Choroid plexus epithelial cell (primary cell): ENCODE measurements at places on chromosomes 5 and 9.
A peak's percentile ranks its signal among the peaks of the same experiment; 100 is the strongest.

GRCh38 chr5:12399868-12400267 lies 495.6 kb upstream of the CTNND2 start:
- no peak for DNase-seq

GRCh38 chr9:116656977-116657376 lies 30.1 kb upstream of the TRIM32 start:
- no peak for DNase-seq

DNA sequence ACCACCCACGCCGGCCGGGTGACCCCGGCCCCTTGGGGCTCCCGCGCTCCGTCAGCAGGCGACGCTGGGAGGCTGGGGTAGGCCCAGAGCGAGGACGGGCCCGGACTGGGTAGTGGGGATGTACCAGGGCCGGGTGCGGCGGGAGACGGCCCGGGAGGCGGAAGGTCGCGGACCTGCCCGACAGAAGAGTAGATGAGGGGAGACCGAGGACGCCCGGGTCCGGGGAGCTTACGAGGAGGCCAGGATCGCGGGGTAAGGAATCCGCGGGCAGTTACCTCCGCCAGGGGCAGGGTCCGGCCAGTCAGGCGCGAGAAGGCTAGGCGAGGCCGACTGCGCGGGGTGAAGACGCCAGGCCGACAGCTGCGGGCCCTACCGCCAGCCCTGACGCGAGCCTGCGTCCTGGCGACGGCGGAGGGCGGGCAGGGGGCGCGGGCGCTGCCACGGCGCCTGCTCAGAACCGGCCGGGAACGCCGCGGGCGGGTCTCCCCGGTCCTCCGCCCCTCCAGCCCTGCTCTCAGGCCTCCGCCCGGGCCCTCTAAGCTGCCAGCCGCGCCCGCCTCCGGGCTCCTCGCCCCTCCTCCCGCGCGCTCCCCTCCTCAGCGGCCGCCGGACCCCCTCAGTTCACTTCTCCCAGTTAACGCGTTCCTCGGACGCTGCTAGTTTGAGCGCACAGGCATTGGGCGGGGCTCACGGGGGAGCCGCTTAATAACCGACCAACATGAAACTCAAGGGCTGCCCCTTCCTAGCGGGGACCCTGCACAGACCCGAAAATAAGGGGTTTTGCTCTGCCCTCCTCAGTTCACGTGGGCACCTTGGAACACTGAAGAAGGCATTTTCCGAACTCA lies at the start of gene CPLANE1:
Gene CPLANE1 (minus strand): TSS at position 407 of the 845 bp plus-strand sequence. CDS start 1,678 bp downstream, outside the sequence.
- peak; percentile 84 for DNase-seq

DNA sequence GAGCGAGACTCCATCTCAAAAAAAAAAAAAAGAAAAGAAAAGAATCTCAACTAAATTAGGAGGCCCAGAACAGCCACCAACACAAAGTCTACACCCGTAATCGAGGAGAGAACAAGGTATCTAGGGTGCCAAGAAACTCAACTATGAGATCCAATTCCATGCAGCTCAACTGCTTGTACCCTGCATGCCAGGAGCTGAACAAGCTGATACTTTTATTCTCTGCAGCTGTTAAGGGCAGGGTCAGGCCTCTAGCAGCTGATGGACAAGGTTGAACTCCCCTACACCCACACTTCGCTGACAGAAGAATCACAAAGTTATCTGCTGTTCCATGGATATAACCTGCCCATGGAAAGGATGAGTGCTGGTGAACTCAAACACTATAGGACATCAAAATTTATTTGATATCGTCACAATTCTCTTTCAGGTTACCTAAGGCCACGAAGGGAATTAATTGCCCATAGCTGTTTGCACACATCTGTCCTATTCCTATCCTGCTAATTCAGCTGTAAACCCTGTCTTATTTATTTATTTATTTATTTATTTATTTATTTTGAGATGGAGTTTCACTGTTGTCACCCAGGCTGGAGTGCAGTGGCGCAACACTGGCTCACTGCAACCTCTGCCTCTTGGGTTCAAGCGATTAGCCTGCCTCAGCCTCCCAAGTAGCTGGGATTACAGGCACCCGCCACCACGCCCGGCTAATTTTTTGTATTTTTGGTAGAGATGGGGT lies 20.7 kb downstream of the UBAP2 start:
- DNase-seq = no peak

- DNase-seq = peak; percentile 65
Observed at GRCh38 chr5:76715736-76716455, at the start of gene F2R. TSS of gene F2R (plus strand) at chr5:76716126. CDS start at chr5:76716308, 182 bp downstream.

DNA sequence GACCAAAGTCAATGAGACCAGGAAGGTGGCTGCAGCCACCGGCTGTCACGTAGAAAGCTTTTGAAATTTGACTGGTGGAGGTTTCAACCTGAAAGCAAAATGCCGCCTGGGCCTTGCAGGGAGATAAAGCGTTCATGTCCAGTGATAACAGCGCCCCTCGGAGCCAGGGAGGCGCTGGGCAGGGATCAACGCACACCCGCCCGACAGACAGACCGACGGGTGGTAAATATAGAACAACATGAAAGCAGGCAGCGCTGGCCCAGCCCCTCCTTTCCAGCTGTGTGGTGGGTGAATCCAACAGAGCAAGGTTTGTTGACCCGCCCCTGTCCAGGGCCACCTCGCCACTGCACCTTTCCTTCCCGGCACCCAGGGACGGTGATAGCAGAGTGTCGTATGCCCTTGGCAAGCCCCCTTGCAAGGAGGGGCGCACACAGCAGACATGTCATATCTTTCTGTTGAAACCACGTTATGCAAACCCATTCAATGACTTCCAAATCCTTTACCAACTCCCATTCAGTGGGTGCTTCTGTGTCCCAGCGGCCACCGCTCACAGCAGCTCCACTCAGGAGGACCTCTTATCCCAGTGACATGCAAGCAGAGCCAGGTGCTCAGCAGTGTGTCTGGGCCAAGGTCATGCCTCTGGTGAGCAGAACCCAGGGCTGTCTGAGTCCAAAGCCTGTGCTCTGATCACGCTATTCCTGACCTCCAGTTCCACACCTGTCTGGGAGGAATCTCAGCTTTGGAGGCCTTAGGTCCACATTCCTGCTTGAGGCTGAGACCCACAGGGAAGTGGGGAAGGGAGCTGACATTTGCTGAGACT lies 38.7 kb downstream of the NKX2-5 start:
- no peak for DNase-seq

DNA sequence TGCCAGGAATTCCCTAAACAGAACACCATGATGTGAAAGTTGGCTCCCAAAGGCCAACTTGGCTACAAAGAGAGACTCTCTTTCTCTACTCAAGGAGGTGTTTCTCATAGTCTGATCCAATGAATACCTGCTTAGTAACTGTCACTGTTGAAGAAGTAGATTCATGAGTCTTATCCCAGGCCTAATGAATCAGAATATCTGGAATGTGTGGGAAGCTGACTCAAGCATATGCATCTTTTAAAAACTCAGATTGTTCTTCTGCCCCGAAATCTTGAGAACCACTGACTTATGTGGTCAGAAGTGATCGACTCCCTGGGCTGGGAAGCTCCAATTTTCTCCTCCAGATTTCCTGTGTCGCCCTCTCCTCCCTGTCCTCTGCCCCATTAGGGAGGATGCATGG lies 345.6 kb downstream of the PLK2 start:
- peak; percentile 36 for DNase-seq

DNA sequence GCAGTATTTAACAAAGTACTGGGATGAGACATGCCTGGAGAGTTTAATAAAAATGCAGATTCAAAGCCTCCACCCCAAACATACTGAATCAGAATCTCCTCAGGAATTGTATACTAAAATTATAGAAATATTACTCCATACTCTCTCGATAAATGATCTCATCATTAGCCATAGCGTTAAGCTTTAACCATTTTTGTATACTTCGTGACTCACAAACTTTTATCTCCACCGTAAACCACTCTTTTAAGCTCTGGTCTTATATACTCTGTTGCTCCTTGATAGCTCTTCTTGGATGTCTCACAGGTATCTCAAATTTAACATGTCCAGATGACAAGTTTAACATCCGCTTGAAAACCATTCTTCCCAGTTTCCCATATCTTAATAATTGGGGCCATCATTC lies 327.8 kb downstream of the ADGRV1 start:
- DNase-seq = no peak

- DNase-seq = no peak
Observed at GRCh38 chr9:17761984-17762676, 183.3 kb downstream of the SH3GL2 start.

- peak; percentile 52 for DNase-seq
Observed at GRCh38 chr5:103674739-103675138, 112.2 kb upstream of the NUDT12 start.

DNA sequence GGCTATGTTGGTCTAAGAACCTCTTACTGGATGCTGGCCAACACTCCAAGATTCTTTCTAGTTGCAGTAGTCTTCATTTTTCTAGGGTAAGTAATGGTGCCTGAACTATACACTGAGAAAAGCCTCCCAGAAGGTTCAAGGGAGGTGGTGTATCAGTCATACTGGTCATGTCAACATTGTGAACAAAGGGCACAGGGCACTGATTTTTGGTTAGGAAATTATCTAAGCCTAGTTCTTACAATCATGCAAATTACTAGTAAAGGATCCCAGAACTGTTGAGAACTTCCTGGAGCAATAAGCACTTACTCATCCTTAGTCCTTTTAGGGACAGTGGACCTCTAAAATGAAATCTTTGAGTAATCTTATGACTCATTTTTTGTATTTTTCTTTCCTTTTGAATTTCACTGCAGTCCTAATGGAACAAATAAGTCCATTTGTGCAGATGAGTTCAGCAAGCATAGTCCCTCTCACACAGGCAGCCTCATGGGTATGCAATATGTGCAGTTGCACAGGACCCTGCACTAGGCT lies 21.1 kb upstream of the CDC42SE2 start:
- DNase-seq = peak; percentile 90

GRCh38 chr5:33244441-33245150 lies 196.2 kb upstream of the TARS1 start:
- no peak for DNase-seq

GRCh38 chr9:35741740-35742139 lies 7.3 kb downstream of the GBA2 start:
- no peak for DNase-seq

GRCh38 chr9:131697097-131697496 lies 42.8 kb downstream of the RAPGEF1 start:
- DNase-seq = peak; percentile 78

DNA sequence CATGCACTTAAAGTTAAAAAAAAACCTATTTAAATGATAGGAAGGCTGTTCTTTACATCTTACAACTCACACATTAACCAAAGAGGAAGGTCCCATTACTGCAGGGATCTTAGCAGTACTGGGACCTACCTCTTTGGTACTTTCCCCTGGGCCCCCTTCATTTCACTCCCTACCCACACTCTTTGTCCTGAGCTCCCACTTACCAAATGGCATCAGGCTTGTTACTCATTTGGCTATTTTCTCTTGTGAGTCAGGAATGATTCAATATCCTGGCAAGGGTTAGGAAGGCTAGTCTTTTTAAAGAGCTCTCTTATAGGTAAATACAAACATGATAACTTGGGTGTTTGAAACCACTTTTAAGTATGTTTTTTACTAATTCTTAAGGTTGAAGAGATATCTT lies 117.4 kb upstream of the ELL2 start:
- peak; percentile 89 for DNase-seq

DNA sequence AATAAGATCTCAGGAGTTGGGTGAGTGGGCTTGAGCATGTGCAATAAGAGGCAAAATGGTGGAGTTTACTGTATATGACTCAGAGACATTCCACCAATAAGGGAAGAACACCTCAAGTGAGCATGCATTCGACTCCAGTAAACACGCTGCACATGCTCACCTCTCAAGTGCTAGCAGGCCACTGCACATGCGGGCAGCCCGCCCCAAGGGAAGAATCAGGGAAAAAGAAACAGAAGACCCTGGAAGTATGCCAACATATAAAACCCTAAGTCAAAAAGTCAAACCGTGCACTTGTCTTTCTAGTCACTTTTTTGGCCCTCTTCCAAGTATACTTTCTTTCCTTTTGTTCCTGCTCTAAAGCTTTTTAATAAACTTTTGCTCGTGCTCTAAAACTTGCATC lies 245.3 kb upstream of the RASA1 start:
- no peak for DNase-seq

- DNase-seq = peak; percentile 82
Observed at GRCh38 chr5:10145923-10146401, 103.7 kb downstream of the ATPSCKMT start.

DNA sequence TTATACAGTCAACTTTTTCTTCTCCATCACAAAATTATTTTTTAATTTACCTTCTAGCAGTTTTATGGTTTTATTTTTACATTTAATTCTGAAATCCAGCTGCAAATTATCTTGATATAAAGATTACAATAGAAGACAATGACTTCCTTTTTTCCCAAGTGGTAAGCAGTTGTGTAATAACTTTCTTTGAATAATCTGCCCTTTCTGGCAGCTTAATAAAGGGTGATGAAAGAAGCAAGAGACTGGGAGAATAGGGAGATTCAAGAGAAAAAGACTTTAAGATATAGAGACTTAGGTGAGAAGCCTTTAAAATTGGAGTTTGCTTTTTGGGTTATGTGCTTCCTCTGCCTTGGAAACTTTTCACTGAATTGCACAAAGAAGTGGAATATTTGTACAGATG lies 100.4 kb upstream of the FREM1 start:
- no peak for DNase-seq

- peak; percentile 56 for DNase-seq
Observed at GRCh38 chr5:95027151-95027721, 257.7 kb downstream of the MCTP1 start.

DNA sequence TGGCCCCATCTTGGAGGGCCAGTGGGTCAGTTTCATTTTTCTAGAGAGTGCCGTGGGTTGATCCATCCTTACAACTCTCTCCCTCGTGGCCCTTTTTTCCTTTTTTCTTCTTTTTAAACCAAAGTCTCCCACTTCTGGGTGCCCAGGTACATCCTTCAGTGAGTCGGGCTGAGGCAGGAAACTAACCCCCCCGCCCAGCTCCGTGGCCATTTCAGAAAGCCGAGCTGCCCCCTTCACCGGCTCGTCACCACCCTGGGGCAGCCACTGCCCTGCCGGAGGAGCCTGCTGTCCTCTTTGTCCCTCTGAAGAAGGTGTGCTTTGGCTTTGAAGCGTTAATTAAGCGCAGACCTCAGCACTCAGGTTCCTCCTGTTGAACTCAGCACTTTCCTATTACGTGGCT lies 5.2 kb downstream of the CFAP77 start:
- DNase-seq = no peak

GRCh38 chr9:9631284-9631683 lies 981.5 kb downstream of the PTPRD start:
- DNase-seq = peak; percentile 1

GRCh38 chr5:177997319-177997670 lies 1.3 kb upstream of the PROP1 start:
- DNase-seq = no peak

GRCh38 chr5:112787896-112788295 lies 50.2 kb downstream of the APC start:
- no peak for DNase-seq

DNA sequence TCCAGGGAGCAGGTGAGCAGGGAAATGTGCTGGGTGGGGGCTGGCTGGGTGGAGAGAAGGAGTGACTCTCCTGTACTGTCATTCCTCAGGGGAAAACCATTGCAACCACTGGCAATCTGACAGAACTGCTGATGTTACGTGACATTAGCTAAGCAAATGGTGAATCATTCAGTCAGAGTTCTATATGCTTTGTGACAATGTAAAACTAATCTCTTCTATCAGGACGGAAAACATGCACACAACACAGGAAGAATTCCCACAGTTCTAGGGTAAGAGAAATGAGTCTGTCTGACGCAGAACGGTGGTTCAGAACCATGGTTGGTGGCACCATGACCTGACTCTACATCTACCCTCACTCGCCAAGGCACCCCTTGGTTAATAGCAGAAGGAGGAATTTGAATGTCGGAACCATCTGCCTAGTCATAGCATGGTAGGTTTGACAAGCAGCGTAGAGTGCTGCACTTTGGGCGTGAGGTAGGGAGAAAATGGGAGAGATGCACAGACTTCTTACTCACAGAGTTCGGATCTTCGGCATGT lies 243.6 kb upstream of the PANK3 start:
- DNase-seq = no peak
